ENCODE measurements at places on chromosomes 2 and 18.

DNA sequence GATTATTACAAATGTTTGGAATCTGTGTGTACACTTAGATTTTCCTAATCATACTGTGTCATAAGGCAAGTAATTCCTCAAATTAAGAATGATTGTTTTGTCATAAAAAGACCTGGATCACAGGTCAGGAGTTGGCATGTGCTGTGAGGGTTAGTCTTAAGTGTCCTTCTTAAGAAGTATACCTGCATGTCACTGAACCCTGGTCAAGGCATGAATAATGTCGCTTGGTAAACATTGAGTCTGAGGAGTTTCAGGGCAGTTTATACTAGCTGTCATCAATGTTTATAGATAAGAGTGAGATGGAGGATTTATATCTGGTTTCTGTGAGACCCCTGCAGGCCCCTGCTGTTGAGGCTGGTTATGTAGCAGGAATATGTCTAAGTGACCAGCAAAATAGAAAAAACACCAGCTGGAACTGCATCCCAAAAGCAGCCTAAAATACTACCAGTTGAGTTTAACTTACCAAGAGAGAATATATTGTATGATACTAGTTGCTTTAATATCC lies 112.0 kb upstream of the NOSTRIN start:
- no peak for DNase-seq

DNA sequence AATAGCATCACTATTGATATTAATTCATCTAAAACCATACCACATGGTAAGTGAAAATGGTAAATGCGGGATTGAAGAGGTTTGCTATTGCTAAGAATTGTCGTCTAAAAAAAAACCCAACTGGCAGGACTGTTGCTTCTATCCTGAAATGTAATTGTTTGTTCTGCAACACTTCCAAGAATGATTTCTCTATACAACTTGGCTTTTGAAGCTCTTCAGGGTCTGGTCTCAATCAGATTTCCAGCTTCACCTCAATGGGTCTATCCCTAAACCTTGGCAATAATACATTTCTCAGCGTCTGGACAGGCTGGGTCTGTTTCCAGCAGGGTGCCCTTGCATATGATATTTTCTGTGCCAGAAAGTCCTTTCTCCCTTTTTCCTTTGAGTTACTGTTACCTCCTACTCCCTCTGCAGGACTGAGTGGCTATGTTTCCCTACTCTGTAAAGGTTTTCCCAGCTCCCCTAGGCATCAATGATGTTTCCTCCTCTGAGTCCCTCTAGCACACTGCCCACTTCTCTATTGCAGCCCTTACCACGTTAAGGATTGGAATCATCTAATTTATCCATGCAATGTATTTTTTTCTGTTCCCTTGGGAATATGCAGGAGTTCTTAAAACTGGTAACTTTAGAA lies 118.2 kb upstream of the REV1 start:
- DNase-seq = no peak

DNA sequence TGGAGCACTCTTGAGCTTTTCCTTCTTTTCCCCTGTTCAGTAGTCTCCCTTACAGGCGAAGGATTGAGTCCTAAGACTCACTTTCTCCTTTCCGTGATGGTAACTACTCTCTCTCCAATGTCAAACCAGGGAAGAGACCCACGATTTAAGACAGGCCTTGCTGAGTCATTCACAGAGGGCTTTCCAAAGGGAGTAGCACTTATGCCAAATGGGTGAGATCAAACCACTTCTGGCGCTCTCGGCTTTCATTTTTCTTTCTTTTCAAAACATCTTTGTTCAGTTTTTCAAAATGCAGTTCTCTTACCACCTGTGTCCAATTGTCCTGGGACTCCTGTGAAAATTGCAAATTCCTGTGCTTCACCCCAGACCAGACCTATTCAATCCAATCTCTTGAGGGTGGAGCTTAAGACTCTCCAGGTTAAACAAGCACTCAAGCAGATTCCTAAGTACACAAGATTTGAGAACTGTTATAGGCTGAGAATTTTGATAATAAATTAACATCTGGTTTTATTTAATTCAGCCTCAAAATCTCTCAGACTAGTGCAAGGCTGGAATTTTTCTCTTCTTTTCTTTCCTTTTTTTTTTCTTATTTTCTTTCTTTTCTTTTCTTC lies 14.4 kb upstream of the MRPL19 start:
- DNase-seq = no peak

DNA sequence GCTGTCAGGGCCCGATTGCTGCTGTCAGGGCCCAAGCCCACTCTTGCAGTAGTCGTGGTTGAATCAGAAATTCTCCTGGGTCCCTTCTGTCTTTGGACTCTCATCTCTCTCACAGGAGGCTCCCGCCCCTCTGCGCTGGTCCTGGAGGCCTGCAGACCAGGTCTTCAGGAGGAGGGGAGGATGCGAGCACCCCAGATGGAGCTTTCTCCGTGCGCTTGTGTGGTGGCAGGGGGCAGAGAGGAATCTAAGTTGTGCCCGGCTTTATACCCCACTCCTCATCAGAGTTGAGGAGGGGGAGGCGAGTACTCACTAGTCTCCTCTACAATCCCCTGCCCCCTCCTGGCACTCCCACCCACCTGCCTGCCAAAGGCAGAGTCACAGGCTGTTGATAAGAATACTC lies 10.4 kb downstream of the EN1 start:
- DNase-seq = no peak

DNA sequence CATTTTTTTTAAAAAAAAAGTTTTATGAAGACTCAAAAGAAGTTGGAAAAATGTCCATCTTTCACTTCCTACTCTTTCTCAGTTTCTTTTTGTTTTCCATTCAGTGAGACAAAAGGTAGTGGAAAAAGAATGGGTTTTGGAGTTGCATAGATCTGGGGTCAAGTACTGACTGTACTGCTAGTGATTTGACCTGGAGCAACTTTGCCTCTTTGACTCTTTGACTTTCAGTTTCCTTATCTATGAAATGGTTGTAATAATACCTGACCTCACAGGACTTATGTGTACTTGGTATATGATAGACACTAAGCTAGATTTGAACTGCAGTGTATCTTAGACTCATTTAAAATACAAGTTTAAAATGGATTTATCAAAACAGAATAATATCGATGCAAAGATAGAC lies 3.5 kb upstream of the KCNE4 start:
- DNase-seq = no peak

DNA sequence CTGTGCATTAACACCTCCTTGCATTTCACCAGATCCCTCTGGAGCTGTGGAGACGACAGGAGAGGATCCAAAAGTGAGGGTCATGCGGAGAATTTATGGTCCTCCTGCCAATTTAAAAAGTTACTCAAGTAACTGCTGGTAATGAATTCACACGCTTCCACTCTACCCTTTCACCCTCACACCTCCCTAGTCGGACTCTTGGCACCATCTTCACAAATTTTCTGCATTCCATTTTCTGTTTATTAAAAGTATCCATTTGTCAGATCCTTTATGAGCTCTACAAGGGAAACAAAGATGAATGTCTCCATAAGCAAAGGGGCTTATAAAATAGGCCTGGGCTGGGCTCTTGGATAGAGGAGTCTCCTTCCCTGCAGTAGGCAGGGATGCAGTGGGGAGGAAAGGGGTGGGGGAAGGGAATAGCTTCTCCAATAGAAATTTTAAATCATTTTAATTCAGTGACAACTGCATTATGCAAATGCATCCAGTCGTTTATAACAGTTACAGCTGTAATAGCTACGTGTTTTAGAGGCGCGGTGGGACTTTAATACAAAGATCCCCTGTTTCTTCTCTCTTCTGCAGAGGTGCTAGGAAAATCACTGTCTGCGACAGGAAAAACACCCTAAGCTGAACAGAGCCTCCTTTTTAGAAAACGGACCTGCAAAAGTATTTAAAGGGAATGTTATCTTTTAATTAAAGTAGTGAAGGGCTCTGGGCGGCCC lies 132.2 kb downstream of the EPHA4 start:
- no peak for DNase-seq

DNA sequence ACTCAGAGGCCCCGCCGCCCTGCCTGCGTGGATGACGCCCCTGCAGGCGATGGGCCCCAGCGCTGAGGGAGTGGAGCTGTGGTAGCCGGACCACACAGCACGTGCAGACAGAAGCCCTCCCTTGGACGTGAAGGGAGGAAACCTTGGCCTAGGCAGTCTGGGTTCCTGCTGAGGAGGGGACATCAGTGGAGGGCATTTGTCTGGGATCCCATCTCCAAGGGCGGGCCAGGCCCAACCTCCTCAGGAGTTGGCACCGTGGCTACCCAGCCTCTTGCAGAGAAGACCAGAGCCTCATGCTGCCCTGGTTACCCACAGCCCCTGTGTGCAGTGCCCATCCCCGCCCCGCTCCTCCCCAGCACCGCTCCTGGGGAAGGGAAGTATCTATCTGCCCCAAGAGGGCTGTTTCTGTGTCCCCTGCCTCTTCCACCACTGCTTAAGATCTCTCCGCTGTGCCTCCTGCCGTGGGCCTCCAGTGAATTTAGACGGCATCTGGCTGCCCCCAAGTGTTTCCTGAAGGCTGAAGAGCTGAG lies 241.8 kb downstream of the KLHL29 start:
- no peak for DNase-seq

GRCh38 chr2:213691351-213691750 lies 407.1 kb downstream of the SPAG16 start:
- DNase-seq = no peak

GRCh38 chr18:37315935-37316334 lies 249.7 kb downstream of the CELF4 start:
- no peak for DNase-seq

- DNase-seq = no peak
Observed at GRCh38 chr2:217290467-217290866, 430.6 kb upstream of the TNP1 start.

DNA sequence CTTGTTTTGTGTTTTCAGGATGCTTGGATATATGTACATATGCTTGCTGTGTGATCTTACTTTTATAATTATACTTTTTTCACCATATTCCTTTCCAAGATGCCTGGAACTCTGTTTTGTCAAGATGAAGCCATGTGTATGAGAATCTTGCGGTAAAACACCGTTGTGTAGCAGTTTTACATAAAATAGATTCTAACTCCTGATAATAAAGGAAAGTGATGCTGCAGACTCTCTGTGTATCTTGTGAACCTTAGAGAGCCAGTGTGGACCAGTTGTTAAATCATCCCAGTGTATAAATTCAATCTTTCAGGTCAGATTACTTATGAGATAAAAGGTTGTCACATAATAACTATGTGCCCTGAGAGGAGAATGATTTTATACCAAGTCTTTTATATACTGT lies 12.5 kb upstream of the ITGA4 start:
- no peak for DNase-seq

DNA sequence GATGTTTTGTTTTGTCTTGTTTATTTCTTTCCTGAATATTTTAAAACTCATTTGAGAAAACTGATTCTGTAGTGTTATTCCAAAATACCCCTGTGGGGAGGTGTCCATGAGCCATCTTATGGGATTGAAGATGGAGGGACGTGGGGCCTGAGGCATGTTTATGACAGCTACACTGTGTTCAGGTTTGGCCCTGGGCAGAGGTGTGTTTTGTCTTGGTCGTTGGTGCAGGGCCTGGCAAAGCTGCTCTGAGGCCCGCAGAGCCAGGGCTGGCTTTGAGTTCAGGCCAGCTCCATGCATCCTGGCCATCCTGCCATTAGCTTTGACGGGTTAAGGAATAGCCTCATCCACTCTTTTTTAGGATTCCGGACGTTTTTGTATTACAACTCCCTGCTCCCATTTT lies 68.9 kb downstream of the TMEM18 start:
- DNase-seq = no peak

GRCh38 chr2:2664989-2665833 lies 334.1 kb upstream of the MYT1L start:
- DNase-seq = no peak

- DNase-seq = no peak
Observed at GRCh38 chr2:69192176-69192945, 179.4 kb downstream of the ANTXR1 start.

GRCh38 chr2:39786761-39787522 lies 7.9 kb upstream of the THUMPD2 start:
- DNase-seq = no peak

- no peak for DNase-seq
Observed at GRCh38 chr2:96869822-96870625, at the start of gene SEMA4C. TSS of gene SEMA4C (minus strand) at chr2:96870080. CDS start at chr2:96867886, 2,194 bp downstream.

DNA sequence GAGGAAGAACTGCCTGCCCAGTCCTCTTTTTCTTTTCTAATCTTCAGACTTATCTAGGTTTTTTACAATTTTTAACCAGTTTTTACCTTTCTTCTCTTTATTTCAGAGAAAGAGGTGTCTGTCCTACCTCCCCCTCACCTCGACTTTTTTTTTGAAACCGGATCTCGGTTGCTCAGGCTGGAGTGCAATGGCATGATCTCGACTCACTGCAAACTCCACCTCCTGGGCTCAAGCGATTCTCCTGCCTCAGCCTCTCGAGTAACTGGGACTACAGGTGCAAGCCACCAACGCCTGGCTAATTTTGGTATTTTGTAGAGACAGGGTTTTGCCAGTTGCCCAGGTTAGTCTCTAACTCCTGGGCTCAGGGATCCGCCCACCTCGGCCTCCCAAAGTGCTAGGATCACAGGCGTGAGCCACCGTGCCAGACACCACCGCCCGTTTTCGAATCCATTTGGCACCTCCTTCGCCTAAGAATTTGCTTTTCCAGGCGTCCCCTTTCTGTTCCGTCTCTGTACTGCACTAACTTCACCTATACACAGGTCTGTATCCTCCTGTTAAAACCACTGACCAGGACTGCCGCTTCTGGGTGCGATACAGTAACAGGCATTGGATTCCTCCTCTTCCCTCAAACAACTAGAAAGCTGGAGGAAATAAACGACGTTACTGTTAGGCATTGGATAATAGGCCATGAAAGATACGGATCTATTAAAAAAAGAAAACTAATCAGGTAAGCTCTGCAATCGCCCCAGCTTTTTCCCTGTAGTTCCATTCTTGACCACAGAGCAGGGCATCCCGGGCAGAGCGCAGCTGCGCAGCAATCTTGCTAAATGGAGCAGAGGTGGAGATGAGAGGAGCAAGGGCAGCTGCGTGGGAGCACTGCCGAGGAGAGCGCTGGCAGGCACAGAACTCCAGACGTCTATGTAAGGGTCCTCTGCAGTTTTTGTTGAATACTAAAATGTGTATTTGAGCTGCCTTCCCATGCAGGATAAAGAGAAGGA lies 69.9 kb downstream of the ZC3H6 start:
- no peak for DNase-seq

DNA sequence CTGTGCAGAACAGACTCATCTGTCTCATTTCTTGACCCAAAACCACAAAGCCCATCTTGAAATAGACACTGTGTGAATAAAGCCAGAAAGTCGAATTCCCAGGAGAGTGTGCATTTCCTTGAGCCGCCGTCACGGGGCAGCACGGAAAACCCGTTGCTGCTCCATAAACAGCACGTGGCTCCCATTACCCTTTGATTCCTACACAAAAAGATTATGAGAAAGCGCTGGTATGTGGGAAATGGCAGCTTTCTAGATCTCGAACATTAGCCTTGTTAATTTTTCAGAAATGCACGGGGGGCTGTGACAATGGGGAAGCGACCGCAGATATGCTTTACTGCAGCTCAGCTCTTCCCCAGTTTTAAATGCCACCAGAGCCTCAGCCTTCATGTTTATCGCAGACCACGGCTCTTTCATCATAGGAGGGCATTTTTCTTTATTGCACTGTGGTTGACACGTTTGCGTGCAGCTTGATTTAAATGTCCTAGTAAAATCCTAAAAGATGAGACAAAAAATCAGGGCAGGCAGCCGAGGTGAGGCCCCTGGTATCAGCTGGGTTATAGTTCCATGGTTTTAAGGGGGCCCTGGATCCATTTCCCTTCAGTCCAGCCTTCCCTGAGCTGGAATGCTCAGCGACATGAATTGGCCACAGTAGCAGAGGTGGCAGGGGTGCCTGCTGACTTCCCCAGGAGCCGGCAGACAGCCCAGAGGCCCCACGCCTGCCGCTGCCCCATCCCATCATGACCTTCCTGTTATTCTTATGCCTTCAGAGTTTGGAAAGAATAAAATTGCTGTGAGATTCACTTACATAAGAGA lies 249.3 kb downstream of the NDUFA10 start:
- no peak for DNase-seq

All from NCI-H2107 (cell line).